ENCODE measurements at places on chromosomes 1 and 21.

- DNase-seq = no peak
Measured at GRCh38 chr1:214582289-214582891, 20.6 kb upstream of the CENPF start.

- no peak for DNase-seq
Measured at GRCh38 chr21:32237021-32237420, 41.8 kb downstream of the MIS18A start.

- DNase-seq = no peak
Measured at GRCh38 chr1:46369542-46370213, 24.4 kb upstream of the FAAH start.

- no peak for DNase-seq
Measured at GRCh38 chr1:20867847-20868246, 80.7 kb upstream of the HP1BP3 start.

DNA sequence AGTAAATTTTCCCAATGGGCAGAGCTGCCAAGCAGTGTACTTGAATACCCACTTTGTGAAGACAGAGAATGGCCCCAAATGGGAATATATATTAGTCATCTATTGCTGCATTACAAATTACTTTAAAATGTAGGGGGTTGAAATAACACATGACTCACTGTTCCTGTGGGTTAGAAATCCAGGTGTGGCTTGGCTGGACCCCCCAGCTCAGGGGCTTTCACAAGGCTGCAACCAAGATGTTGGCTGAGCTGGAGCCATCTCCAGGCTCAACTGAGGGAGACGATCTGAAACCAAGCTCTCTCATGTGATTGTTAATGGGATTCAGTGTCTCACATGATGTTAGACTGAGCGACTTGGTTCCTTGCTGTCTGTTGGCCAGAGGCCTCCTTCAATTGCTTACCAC, 33.4 kb upstream of the ARHGAP29 start:
- DNase-seq = no peak

DNA sequence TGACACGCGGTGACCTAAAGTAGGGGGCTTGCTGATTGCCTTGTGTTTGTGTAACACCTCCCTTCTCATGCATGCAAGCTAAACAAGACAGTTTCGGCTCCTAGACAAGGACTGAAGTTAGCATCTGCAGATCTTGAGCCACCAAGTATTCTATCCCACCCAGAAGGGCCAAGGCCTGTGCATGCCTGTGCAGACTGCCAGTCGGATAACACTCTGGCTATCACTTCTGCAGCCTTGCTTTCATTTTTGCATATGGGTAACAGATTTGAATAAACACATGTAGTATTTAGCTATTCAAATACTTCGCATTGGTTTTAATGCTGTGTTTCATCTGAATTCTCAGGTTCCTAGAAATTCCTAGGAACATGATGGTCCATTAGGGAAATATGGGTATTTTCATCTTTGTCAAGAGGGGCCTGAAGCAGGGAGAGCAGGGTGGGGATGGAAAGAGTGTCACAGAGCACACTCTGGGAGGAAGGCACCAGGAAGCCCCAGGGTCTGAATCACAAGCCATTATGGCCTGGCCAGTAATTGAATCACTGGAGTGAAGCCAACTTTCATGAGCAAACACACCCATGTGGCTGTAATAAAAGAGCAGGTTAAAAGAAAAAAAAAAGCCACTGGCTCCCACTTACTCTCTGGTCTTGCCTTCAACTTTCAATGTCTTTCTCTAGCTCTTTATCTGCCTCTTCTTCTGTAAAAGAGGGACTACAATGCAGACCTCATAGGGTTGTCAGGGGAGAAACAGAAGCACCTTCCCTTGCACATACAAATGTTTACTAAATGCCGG, 28.3 kb downstream of the GADD45A start:
- peak; percentile 94 for DNase-seq

DNA sequence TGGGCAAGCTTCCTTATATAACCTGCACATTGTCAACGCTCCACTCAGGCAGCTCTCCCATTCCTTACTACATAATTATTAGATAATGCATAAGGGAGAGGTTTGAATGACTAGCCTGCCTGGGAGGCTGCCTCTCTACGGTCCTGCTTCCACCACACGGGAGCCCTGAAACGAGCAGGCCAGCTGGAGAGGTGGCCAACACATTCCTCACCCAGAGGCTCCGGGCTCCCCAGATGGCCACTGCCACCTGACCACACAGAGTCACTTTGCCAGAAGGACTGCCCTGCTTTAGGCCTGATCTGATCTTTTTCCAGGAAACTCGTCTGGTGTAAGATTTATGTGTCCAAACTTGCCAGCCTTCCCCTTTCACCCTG, 27.9 kb downstream of the HIVEP3 start:
- no peak for DNase-seq

GRCh38 chr1:41483960-41484401, 502 bp downstream of the EDN2 start:
- DNase-seq = no peak

GRCh38 chr1:83055391-83056170, 943.4 kb downstream of the TTLL7 start:
- DNase-seq = no peak

DNA sequence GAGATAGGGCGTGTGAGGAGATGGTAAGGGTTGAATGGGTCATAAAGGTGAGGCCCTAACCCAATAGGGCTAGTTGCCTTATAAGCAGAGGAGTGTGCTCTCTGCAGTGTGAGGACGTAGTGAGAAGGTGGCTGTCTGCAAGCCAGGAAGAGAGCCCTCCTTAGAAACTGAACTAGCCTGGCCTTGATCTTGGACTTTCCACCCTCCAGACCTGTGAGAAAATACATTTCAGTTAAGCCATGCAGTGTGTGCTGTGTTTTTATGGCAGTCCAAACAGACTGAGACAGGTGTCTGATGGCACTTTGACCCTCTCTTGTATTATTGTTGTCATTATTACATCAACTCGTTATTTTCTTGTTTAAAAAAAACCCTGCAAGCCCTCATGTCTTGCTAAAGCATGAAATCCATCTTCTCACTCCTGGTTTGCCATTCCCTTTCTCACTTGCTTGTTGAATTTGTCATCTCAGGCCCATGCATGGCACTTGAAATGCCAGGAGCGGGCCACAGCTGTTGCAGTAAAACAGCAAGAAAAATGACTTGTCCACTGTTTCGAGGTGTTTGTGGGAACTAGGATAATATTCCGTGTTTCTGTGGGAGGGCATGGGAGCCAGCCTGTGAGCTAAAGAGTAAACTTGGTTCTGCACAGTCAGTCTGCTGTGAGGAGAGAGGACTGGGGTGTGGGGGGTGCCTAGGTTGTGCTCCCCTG, 78.6 kb downstream of the STUM start:
- no peak for DNase-seq

DNA sequence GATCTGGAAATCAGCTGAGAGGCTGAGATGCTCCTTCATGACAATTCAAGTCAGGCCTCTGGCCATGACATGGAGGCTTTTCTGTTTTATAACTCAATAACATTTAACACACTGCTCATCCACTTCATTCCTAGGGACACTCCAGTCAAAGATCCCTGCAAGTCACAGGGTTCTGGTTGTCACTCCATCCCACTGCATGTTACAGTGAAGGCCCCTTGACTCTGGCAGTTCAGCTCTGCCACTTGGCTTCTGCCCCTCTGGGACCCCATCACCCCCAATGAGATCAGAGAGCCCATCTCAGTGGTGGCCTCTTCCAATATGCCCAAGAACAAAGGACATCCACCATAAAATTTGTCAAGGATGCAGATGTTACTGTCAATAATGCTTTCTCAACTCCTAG, 10.0 kb upstream of the FAM110D start:
- DNase-seq = no peak

- no peak for DNase-seq
Measured at GRCh38 chr1:116743535-116743934, 10.7 kb upstream of the CD2 start.

- DNase-seq = no peak
Measured at GRCh38 chr1:115911294-115911693, 65.0 kb upstream of the SLC22A15 start.

DNA sequence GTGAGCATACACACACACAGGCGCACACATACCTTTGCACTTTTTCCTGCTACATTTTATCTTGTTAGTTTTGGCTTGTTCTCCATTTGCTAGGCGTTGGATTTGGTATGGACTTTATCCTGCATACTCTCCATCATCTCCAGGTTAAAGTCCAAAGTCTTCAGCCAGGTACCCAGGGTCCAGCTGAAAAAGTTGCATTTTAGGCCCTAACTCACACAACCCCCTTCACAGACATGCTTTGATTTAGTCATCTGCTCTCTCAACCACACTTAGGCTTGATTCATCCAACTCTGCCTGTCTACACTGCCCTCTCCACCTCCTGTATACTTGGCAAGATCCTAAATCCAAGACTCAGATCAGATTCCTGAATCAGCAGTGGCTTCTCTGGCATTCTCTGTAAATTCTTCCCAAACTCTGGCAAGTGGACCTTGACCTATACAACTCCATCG, 10.7 kb upstream of the LAMB3 start:
- no peak for DNase-seq

DNA sequence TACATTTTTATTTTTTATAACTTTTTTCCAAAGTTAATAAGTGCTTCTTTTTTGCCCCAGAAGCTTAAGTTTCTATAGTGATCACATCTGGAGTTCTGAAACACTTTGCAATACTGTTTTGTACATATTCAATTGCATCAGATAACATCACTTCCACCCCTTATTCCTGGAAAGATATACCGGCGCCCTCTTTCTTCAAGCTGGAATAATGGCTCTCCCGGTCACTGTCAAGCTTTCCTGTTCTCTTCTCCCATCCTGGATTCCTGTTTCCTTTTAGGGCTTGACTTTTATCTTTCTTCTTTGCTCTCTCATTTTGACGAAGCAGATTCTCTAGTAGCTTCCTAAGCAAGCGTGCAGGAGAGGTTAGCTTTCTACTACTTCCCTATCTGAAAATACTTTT, 1866.8 kb downstream of the MRPL39 start:
- no peak for DNase-seq

DNA sequence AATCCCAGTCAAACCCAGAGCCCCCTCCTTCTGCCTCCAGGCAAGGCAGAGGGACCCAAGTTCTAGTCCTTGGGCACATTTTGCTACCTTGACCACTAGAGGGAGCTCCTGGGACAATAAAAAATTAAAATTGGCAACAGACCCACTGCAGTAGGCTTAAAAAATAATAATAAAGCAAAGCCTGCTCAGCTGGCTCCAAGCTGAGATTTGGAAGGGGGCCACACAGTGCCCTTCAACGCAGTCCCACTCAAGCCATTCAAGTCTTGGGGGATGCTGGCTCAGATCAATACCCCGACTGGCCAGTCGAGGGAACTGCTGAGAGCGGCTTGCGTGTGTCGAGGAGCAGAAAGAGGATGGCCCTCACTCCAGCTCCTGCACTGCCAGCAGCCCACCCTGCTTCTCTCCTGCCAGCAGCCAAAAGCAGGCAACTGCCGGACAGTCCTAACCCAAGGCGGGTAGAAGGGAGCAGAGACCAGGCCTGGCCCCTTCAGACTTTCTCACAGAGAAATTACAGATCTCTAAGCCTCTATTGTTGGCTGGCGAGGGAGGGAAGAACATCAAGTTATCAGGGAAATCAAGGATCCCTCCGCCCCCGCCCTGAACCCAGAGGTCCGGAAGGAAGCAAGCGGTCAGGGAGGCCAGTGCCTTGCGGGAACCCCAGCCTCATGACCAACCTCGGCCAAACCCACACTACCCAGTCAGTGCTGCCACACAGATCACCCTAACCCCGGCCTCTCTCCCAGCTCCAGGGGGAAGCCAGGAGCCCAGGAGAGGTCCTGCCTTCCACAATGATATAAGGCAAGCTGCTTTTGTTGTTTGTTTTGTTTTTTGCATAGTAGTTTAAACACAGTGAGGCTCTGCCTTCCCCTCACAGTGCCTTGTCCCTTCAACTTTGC, 4.9 kb upstream of the ALDH4A1 start:
- peak; percentile 69 for DNase-seq

DNA sequence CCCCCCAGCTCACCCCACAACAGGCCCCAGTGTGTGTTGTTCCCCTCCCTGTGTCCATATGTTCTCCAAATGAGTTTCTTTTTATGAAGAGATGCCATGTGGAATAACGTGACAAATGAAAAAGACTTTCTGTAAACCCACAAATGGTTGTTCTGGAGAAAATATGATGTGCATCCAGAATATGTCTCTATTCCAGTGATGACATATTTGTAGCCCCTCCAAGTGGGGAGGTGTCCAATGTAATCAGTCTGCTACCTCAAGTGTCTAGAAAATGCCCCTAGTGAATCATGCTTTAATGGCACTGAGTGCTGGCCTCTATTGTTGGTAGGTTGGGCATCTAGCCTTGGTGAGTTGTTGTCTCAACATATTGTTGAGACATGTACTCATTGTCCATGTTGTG, 179.6 kb downstream of the KCNK2 start:
- DNase-seq = no peak

DNA sequence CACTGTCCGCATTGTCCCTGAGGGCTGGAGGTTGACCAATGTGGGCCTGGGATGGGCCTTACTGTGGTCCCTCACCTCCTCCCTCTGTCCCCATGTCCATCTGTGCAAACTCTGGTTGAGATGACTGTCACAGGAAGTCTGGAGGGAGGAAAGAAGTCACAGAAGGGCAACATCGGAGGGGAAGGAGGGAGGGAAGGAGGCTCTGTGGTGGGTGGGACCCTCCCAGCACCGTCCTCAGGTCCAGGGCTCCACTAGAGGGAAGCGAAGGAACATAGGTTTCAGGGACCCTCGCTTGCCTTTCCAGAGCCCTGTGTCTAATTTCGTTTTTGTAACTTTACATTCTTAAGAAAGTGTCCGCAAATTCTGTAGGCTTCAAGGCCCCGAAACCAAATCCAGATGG, 111.3 kb upstream of the SLC44A3 start:
- no peak for DNase-seq

DNA sequence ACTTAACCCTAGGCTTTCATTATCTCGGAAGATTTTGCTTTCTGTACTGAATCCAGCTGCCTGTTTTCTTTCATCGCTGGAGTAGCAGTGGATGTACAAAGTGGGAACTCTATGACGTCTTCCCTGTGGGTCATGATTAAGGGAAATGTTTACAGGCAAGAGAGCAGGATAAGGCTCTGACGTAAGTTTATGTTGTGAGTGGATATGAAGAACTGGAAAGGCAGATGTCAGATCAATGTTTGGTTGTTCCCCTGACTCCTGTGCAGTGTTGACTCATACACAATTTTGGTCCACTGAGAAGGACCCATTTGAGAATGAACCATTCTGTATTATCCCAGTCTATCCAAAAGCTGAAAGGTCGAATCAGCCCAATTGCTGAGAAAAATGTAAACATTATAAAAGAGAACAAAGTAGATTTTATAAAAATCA, 292.4 kb downstream of the GRIK1 start:
- DNase-seq = no peak

DNA sequence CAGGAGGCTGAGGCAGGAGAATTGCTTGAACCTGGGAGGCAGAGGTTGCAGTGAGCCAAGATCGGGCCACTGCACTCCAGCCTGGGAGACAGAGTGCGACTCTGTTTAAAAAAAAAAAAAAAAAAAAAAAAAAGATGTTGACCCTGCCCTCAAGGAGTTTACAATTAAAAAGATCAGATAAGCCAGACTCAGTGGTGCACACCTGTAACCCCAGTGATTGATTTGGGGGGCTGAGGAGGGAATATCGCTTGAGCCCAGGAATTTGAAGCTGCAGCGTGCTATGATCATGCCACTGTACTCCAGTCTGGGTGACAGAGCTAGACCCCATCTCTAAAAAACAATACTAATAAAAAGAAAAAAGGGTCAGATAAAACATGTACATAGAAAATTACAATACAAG, 1.6 kb upstream of the SESN2 start:
- no peak for DNase-seq

Data from NCI-H1105 treated with DMSO at 0.1 percent for 48 hours (cell line).